ENCODE measurements at places on chromosomes 13 and 19.

DNA sequence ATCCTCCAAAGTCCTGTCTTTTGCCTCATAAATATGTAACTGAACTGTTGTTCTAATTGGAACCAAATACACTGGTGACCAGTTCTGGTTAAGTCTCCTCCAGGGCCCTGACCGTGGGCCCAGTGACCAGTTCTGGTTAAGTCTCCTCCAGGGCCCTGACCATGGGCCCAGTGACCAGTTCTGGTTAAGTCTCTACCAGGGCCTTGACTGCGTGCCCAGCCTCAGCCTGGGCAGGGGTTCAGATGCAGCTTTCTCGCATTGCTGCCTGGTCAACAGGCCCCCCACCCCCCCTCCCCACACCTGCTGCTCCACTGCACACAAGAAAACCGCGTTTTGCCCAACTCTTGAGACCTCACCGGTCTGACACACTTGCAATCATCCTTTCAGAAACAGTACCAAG, 3.8 kb upstream of the GRTP1 start:
- no peak for DNase-seq

DNA sequence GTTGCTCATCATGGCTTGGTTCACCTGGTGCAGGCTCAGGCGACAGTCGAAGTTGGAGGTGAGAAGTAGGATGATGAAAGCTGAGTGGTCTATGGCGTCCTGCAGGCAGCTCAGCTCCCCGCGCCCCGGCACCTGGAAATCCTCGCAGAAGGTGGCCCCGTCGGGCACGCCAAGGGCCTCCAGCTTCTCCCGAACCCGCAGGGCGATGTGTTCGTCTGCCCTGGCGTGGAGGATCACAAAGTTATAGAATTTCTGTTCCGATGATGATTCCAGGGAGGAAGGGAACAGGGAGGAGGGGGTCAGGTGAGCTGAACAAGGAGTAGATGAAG, 14.6 kb downstream of the TICAM1 start:
- no peak for DNase-seq

DNA sequence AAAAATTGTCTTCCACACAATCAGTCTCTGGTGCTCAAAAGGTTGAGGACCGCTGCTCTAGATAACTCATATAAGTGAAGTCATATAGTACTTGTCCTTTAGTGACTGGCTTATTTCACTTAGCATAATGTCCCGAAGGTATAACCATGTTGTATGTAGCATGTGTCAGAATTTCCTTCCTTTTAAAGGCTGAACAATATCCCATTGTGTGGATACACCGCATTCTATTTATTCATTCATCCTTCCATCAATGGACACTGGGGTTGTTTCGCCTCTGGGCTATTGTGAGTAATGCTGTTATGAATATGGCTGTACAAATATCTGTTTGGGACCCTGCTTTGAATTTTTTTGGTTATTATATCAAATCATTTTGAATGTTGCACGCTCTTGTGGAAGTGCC, 4.6 kb upstream of the LYPD5 start:
- DNase-seq, result no peak

- no peak for DNase-seq
These were observed 69.7 kb downstream of the UFM1 start for GRCh38 chr13:38419312-38419873.

DNA sequence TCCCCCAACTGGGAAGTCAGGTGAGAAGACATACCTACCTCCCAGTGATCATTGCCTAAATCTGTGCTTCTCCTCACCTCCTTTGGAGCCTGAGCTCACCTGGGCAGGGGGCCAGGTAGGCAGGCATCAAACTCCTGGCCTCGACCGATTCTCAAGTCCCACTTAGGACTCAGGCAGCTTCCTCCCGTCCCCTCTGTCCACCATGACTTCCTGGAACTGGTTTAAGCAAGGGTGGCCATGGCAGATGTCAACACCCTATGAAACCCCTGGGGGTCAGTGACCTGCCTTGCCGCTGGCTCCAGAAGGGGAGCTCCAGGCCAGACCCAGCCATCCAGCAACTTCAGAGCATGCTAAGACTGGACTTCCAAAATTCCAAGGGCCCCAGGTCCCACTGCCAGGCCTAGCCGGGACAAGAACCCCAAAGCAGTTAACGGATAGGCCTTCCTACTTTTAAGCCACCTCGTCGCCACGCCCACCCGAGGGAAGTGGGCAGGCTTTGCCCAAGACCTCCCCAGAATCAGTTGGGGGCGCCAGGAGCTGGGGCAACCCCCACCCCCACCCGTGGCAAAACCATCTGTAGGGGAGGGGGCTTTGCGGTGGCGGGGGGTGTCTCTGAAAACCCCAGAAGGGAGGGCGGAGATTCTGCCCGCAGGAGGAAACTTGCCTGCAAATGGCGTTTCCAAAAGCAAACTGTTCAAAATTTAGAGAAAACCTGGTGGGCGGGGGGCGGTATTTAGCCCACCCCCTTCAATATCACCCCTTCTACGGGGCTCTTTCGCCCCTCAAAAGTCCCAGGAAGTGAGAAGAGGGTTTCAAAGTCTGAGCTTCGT, 657 bp downstream of the PLIN3 start:
- DNase-seq, result peak; percentile 59

GRCh38 chr13:109204252-109204651, 574.8 kb downstream of the MYO16 start:
- no peak for DNase-seq

- no peak for DNase-seq
These were observed 6.3 kb upstream of the LILRB3 start for GRCh38 chr19:54229146-54229545.

DNA sequence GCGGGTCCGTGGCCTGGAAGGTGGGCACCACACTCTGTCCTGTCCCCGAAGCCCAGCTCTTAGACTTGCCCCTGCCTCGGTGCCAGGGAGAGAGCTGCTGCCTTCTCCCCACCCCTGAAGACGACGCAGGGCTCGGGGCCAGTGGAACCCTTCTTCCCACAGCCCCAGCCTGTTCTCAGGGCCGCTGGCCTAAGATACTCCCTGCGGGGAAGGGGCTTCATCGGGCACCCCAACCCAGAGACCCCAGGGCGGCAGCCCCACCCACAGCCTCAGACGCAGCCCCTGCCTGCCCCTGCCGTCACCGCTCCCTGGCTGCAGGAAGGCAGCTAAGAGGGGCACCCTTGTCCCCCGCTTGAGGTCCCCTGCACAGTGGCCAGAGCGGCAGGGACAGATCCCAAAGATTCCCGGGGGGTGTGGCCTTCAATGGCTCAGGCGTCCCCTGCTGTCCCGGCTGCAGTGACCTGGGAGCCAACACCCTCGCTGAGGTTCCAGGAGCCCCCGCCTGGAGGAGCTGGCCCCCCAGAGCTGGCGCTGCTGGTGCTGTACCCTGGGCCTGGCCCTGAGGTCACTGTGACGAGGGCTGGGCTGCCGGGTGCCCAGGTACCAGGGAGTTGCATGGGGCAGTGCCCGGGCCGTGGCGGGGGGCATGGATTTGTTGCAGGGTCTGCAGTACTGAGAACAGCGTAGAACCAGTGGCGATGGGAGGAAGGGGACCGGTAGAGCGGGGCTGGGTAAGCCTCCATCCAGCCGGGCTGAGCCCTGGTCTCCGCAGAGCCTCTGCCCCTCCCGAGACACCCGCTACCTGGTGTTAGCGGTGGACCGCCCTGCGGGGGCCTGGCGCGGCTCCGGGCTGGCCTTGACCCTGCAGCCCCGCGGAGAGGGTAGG, 1.0 kb downstream of the AMH start:
- no peak for DNase-seq

DNA sequence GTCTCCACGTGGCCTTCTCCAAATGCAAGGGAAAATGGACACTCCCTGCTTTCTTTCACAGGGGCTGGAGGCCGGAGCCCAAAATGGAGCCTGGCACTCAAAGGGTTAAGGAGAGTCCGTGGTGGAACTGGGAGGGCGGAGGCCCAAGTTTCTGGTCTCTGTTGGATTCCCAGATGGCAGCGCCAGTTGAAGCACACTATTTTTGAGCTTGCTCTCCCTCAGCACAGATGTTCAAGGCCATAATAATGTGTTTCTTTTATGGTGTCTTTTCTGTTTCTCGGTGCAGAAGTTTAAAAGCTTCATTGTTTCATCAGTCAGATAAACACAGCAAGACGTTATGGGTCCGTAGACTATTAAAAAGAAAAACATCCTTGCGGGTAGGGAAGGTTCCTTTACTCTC, 67.6 kb downstream of the TNFRSF19 start:
- DNase-seq, result no peak

- DNase-seq, result no peak
These were observed 318.3 kb downstream of the IRS2 start for GRCh38 chr13:109468123-109468522.

DNA sequence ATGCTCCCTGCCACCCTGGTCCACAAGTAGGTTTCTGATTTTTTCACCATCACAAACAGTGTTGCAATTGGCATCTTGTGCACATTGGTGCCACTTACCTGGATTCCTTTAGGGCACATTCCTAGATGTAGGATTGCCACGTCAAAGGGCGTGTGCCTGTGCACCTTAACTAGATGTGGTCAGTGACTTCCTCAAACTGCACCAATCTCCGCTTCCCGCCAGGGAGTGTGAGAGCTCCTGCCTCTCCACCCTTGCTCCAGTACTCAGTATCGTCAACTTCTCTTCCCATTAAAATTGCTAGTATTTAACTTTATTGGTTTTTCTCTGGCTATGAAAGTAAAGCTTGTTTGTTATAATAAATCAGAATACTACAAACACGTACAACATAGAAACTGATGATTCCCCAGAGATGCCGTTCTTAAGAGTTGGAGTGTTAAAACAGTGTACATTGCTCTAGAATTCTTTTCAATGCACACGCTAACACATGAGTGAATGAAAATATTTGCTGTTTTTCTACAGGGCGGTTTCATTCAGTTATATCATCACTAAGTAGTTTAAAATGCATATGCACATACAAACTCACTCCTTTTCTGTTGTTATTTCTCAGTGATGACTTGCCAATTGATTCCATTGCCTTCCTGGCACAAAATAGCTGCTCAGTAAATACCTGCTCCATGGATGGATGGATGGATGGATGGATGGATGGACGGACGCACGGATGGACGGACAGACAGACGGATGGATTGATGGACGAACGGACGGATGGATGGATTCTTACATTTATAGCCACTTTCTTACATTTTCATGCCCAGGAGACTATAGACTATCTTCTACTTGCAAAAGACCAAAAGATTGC, 23.4 kb downstream of the CCNE1 start:
- DNase-seq, result no peak

- no peak for DNase-seq
These were observed 3.1 kb downstream of the MAST3 start for GRCh38 chr19:18100710-18101109.

GRCh38 chr13:30572859-30573275, 44.9 kb upstream of the USPL1 start:
- peak; percentile 55 for DNase-seq

- no peak for DNase-seq
These were observed 1670.2 kb upstream of the PCDH20 start for GRCh38 chr13:63085851-63086250.

- no peak for DNase-seq
These were observed 6.3 kb upstream of the ATP11A start for GRCh38 chr13:112683581-112683980.

- no peak for DNase-seq
These were observed 33.0 kb downstream of the LYL1 start for GRCh38 chr19:13069415-13070359.

GRCh38 chr19:38022791-38023670, 116.0 kb downstream of the SIPA1L3 start:
- no peak for DNase-seq

- DNase-seq, result no peak
These were observed 264.0 kb downstream of the KLF12 start for GRCh38 chr13:73870036-73870741.

GRCh38 chr19:55486043-55486970, 1.3 kb downstream of the NAT14 start:
- DNase-seq, result no peak

GRCh38 chr13:111120422-111120821, 5.3 kb downstream of the ARHGEF7 start:
- no peak for DNase-seq

- DNase-seq, result no peak
These were observed 24.7 kb downstream of the GPR42 start for GRCh38 chr19:35395382-35396199.

- peak; percentile 80 for DNase-seq
These were observed 9.8 kb upstream of the USPL1 start for GRCh38 chr13:30607908-30608307.

DNA sequence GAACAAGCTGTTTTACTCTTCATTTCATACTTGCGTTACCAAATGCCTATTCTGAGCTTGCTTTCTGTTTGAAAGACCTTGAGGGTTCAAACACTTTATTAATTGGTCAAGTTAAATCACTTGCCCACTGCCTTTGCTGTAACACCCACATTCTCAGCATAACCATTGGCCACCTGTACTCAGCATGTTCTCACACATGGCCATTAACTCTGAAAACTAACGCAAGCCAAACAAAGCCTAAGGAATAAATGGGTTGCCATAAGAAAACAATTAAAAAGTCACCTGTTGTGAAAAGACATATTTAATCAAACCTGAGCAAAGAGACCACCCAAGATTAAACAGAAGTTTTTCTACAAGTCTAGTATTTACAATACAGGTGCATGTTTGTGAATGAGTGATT, 517.2 kb upstream of the SPRY2 start:
- no peak for DNase-seq

- DNase-seq, result no peak
These were observed 20.0 kb downstream of the ZNF780B start for GRCh38 chr19:40035996-40036395.

GRCh38 chr13:23634897-23635296, 64.7 kb downstream of the TNFRSF19 start:
- DNase-seq, result no peak

DNA sequence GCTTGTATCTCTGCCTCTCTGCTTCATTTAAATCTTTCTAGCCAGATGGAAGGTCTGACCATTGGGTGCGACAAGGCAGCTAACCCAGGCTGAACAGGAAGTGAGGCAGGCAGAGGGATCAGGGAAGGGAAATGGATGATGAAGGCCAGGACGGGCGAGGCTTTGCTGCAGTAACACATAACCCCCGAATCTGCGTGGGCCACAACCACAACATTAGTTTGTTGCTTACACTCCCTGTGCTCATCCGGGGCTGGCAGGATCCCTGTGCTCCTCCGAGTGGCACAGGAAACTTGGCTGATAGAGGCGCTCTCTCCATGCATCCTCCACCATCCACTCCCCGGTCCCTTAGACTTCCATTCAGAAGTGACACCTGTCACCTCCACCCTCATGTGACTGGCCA, 1.1 kb upstream of the FLT3LG start:
- no peak for DNase-seq

GRCh38 chr19:15555021-15555420, 46.7 kb downstream of the CYP4F22 start:
- no peak for DNase-seq

DNA sequence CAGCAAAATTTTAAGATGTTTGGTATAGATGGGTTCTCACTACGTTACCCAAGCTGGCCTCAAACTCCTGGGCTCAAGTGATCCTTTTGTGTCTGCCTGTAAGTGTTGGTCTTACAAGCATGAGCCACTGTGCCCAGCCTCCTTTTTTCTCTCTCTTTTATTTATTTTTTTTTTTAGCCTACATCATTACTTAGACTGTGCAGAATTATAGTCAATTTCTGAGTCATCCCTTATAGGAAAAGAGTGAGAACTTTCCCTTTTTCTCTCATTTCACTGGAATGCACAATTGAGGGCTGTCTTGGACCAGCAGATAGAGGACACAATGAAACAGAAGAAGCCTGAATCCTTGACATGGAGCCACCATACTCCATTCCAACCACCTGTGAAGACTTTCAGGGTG, 13.3 kb downstream of the TSKS start:
- DNase-seq, result no peak
